ENCODE measurements at places on chromosomes 7 and 10.

- DNase-seq, result peak; percentile 15
These were observed 10.6 kb upstream of the LIPM start for GRCh38 chr10:88791924-88792323.

- no peak for DNase-seq
These were observed 20.9 kb upstream of the UTF1 start for GRCh38 chr10:133209117-133209516.

DNA sequence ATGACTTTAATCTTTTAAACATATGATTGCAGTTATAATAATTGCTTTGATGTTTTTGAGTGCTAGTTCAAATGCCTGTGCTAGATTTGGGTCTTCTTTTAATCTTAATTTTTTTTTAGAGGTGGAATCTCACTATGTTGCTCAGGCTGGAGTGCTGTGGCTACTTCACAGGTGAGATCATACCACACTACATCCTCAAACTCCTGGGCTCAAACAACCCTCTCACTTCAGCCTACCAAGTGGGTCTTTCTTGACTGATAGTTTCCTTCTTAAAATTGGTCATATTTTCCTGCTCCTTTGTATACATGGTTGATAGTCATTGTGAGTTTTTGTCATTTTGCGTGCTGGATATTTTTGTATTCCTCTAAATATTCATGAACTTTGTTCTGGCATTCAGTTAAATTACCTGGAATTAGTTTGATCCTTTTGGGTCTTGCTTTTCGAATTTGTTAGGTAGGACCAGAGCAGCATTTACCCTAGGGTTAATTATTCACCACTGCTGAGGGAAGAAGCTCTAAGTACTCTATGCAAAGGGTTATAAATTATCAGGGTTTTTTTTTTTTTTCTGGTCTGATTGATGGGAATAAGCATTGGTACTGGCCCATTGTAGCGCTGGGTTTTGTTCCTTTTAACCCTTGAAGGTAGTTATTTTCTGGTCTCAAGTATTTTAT lies 12.1 kb upstream of the TCAF1 start:
- DNase-seq, result no peak

GRCh38 chr7:25026156-25026555 lies 46.2 kb upstream of the OSBPL3 start:
- DNase-seq, result no peak

GRCh38 chr10:20879136-20879535 lies 18.0 kb downstream of the NEBL start:
- DNase-seq, result no peak

DNA sequence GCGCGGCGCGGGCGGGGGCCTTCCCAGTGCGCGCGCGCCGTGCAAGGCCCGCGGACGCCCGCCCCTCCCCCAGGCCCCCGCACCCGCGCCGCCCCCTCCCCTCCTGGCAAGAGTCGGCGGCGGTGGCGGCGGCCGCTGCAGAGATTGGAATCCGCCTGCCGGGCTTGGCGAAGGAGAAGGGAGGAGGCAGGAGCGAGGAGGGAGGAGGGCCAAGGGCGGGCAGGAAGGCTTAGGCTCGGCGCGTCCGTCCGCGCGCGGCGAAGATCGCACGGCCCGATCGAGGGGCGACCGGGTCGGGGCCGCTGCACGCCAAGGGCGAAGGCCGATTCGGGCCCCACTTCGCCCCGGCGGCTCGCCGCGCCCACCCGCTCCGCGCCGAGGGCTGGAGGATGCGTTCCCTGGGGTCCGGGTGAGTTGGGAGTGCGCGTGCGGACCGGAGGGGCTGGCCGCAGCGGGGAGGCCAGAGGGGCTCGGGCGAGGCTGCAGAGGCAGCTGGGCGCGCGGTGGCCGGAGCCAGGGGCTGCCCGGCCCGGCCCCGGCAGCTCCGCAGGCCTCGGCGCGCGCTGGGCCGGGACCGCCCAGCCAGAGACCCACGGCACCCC lies at the start of gene BMPR1A:
Gene BMPR1A, plus strand, starts transcription at position 109 of the 602 bp plus-strand sequence. CDS start 119,400 bp downstream, outside the sequence.
- DNase-seq, result no peak

GRCh38 chr10:4296161-4296560 lies 511.2 kb upstream of the KLF6 start:
- DNase-seq, result no peak

DNA sequence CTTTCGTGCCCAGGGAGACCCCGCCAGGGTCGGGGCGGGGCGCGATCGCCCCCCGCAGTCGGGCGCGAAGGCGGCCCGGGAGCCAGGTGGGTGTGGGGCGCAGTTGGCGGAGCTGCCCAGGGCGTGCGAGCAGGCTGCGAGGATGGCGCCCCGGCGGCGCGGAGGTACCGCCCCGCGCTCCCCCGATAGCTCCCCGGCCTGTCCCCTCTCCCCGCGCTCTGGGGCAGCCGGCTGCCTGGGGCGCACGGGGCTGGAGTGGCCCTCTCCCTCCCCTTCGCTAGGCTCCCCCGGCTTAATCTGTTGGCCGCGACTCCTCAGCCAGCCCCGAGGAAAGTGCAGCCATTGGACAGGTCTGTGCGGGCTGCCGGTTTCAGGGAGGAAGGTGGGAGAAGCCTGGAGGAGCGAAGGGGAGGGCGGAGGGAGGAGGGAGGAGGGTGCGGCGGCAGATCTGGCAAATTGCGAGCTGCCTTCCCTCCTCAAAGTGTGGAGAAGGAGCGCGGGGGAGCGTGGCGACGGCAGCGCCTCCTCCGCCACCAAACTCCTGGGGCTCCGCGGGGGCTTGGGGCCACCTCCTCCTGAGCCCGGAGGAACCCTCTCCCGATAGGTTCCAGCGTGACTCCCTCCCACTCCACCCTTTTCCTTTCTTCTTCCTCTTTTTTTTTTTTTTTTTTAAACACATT lies 361 bp upstream of the PLXDC2 start:
- peak; percentile 93 for DNase-seq

DNA sequence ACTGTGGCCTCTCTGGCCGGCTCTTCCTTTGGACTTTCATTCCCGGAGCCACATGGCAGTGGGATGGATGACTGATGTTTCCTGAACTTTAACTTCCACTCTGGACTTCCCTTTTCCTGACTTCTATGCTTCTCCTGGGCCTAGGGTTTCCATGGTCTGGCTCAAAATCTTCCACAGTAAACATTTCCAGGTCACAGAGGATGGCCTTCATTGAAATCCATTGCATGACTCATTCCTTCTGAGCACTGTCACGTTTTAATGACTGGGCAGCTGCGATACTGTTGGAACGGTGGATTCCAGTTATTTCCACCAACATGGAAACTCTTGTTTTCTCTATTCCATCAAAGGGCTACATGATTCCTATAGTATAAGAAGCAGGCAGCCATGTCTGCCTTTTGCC lies 24.4 kb upstream of the ZNF273 start:
- no peak for DNase-seq

- no peak for DNase-seq
These were observed 8.4 kb downstream of the ZNF862 start for GRCh38 chr7:149846436-149847046.

DNA sequence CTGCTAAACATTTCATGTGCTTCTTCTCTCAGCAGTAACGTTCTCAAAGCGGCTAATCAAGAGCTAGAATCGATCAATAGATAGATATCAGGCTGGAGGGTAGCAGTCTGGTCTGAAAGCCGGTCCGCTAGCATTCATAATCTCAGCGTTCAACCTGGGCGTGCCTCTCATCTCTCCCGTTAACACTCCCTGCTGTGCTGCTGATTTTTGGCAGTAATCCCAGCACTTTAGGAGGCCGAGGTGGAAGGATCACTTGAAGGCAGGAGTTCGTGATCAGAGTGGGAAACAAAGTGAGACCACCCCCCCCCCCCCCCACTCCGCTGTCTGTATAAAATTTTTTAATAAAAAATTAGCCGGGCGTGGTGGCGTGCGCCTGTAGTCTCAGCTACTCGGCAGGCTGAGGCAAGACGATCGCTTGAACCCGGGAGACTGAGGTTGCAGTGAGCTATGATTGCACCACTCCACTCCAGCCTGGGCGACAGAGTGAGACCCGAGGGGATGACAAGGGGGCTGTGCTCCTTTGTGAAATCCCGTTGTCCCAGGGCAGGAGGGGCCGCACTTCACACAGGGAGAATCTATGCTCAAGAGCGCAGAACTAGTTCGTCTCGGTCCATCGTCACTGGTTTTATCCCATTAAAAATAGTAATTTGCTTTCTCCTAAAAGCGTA lies 624 bp upstream of the CEP55 start:
- DNase-seq, result peak; percentile 48

DNA sequence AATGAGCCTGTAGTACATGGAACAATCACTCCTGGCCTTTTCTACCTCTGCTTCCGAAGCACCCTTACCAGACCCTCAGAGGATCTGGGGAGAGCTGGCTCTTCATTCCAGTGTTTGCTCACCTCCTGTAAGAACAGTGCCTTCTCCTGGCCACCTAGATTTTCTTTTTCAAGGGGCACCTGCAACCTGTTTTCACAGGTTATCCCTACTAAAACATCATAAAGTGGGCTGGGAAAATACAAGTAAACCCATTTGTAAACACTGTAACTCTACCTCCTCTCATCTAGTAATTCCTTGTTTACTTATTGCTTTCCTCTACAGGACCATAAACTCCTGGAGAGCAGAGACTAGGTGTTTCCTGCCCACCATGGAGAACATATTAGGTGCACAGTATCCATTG lies 1.1 kb downstream of the PIK3AP1 start:
- no peak for DNase-seq

- DNase-seq, result no peak
These were observed at the start of gene EMX2 for GRCh38 chr10:117542706-117543224. Gene EMX2 (plus strand): TSS chr10:117542746. CDS start chr10:117543268, 522 bp downstream.

DNA sequence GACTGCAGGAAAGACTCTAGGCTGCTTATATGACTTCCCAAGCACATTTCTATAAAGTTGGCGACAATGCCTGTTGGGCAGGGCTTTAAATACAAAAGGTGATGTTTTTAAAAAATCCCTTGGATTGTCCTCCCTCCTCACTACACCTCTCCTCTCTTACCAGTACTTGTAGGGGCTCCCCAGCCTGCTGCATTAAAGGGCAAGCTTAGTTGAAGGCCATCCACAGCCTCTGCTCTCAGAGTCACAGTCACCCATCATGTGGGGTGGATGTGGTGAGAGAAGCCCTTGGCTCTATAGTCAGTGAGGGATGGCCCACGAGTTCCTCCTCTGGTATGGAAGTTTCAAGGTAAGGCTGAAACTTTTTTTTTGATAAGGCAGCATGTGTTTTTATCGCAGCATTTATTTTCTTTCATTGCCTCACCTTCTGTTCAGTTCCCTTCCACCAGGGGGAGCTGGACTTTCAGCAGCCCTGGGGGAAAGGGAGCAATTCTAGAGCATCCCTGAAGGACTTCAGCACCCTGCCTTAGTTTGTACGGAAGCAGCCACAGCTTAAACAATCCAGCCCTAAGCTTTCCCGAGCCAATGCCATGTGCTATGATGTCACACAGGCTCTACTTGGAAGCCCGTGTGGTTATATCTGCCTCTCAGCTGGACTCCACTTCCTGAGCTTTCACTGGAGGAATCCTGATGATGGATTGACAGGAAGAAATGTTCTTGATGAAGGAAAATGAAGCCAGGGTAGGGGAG lies 131.9 kb downstream of the CALCR start:
- DNase-seq, result peak; percentile 55

DNA sequence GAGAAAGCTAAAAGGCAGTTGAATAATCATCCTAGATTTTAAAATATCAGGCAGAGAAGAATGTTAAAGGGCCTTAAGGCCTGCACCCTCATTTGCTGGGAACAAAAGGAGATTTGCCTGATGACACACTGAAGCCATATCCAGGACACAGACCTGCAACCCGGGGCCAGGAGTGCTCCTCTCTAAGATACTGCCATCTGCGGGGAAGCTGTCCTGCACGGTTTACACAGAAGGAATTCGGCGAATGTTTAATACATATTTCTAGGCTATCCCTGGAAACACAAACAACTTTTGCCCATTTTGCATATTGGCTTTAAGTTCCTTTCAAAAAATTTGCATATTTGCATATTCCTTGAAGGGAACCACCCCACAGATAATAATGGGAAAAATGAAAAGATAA lies 52.3 kb downstream of the DYNC1I1 start:
- DNase-seq, result no peak

GRCh38 chr10:17009212-17009700 lies 120.4 kb downstream of the CUBN start:
- DNase-seq, result no peak

Measured in testis (tissue), 5 donors.